ENCODE measurements at places on chromosomes 2 and 18. TPM values are rescaled to one million over a fixed set of nuclear protein-coding genes. Genes with fewer than 3 reads are reported as not detected.

- H3K27me3 ChIP-seq = no peaks in the 10 kb centered on the region
- H3K27ac ChIP-seq = peak overlapping the region; percentile 7
- peaks cover 33% of the 10 kb centered on the region for H3K4me1 ChIP-seq
- no peak for DNase-seq
- H3K36me3 ChIP-seq = no peaks in the 10 kb centered on the region
- no peak overlapping the region for H3K4me3 ChIP-seq
Measured at GRCh38 chr2:174024524-174025270, 59.5 kb upstream of the SP3 start.

- DNase-seq = no peak
- peaks cover 5% of the 10 kb centered on the region for H3K4me1 ChIP-seq
- H3K36me3 ChIP-seq = peaks cover 2% of the 10 kb centered on the region
- no peaks in the 10 kb centered on the region for H3K27me3 ChIP-seq
- H3K27ac ChIP-seq = no peak overlapping the region
Measured at GRCh38 chr2:61769093-61769675, 84.7 kb downstream of the FAM161A start.

The CCDC68 gene
- not detected for total RNA-seq

GRCh38 chr2:108485253-108485652 lies 36.2 kb downstream of the GCC2 start:
- no peaks in the 10 kb centered on the region for H3K27me3 ChIP-seq
- peaks cover 24% of the 10 kb centered on the region for H3K36me3 ChIP-seq
- no peak for DNase-seq

GRCh38 chr2:235762832-235763598 lies 269.2 kb downstream of the AGAP1 start:
- DNase-seq = no peak
- peaks cover 5% of the 10 kb centered on the region for H3K4me1 ChIP-seq
- no peaks in the 10 kb centered on the region for H3K27me3 ChIP-seq
- no peak overlapping the region for H3K27ac ChIP-seq
- H3K36me3 ChIP-seq = peaks cover 4% of the 10 kb centered on the region

DNA sequence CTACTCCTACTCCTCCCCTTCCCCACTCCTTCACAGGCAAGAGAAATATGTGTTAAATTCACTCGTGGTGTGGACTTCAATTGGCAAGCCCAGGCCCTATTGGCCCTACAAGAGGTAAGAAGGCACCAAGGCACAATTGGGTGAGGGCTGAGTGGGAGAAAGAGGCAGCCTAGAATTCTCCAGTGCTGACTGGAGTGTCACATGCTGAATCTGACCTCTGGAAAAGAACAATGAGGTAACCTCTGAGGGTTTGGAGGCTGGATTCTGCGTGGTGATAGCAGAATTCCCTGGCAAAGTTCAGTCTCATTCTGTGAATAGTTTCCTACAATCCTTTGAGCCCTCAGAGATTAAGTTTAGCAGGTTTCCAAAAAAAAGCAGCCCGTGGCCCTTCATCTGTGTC lies 6.9 kb downstream of the CENPA start:
- H3K4me1 ChIP-seq = peaks cover 33% of the 10 kb centered on the region
- DNase-seq = no peak
- H3K4me3 ChIP-seq = no peak overlapping the region
- H3K27me3 ChIP-seq = no peaks in the 10 kb centered on the region

- peaks cover 4% of the 10 kb centered on the region for H3K4me1 ChIP-seq
- no peak overlapping the region for H3K4me3 ChIP-seq
- no peak overlapping the region for H3K27ac ChIP-seq
- DNase-seq = no peak
- H3K27me3 ChIP-seq = no peaks in the 10 kb centered on the region
Measured at GRCh38 chr2:3972377-3972776, 269.0 kb downstream of the DCDC2C start.

DNA sequence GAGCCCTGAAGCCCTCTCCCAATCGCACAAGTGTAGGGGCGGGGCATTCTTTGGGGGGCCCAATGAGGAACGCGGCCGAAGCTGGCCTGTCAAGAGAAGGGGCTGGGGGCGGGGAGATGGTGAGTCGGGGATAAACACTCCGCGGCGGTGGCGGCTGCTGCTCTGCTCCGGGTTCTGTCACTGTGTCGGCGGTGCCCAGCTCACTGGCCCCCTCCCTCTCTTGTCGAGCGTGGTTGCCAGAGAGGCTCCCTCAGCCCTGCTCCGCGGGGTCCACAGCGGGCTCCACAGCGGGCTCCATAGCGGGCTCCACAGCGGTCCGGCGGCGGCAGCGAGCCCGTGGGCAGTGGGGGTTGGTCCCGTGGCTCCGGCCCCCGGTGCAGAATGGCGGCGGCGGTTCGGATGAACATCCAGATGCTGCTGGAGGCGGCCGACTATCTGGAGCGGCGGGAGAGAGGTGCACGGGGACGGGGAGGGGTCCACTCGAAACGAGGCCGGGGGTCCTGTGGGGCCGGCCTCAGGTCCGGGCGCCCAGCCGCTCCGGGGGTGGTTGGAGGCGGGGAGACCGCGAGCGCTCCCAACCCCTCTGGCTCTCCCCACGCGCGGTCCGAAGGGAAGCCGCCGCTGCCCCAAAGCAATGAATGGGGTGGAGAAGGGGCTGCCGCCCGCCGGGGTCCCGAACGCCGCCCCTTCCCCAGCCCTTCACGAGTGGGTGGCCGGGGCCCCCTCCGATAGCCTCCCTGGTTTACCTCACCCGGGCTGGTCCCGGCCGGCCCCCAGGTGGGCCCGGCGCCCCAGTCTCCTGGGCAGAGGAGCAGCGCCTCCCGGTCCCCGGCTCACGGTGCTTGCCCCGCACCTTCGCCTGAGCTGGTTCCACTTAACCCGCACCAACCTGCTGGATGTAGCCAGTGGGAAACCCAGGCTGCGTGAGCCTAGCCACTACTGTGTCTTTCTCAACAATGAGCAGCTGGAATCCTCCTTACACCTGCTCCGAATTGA lies at the start of gene MXD1:
MXD1 (plus strand) TSS at position 160 of the 996 bp plus-strand sequence; CDS start at position 382, 222 bp downstream.
- H3K27ac ChIP-seq = peak within 1 kb of the TSS; percentile 98
- peaks cover 16% of the 10 kb centered on the region for H3K4me1 ChIP-seq
- no peaks in the 10 kb centered on the region for H3K36me3 ChIP-seq
- peak within 1 kb of the TSS; percentile 96 for H3K4me3 ChIP-seq
- peaks cover 4% of the 10 kb centered on the region for H3K27me3 ChIP-seq

GRCh38 chr2:191688934-191689695 lies 11.2 kb downstream of the NABP1 start:
- no peak overlapping the region for H3K27ac ChIP-seq
- H3K4me3 ChIP-seq = no peak overlapping the region
- peaks cover 2% of the 10 kb centered on the region for H3K36me3 ChIP-seq

- peaks cover 37% of the 10 kb centered on the region for H3K4me1 ChIP-seq
- H3K27ac ChIP-seq = no peak overlapping the region
- H3K4me3 ChIP-seq = peak overlapping the region; percentile 95
- H3K27me3 ChIP-seq = peaks cover 32% of the 10 kb centered on the region
Measured at GRCh38 chr2:26849056-26849999, 1.4 kb downstream of the DPYSL5 start.

- no peak overlapping the region for H3K27ac ChIP-seq
- DNase-seq = no peak
- no peaks in the 10 kb centered on the region for H3K4me1 ChIP-seq
- H3K27me3 ChIP-seq = no peaks in the 10 kb centered on the region
- H3K36me3 ChIP-seq = no peaks in the 10 kb centered on the region
- H3K4me3 ChIP-seq = no peak overlapping the region
Measured at GRCh38 chr2:210604666-210605065, 48.3 kb downstream of the CPS1 start.

DNA sequence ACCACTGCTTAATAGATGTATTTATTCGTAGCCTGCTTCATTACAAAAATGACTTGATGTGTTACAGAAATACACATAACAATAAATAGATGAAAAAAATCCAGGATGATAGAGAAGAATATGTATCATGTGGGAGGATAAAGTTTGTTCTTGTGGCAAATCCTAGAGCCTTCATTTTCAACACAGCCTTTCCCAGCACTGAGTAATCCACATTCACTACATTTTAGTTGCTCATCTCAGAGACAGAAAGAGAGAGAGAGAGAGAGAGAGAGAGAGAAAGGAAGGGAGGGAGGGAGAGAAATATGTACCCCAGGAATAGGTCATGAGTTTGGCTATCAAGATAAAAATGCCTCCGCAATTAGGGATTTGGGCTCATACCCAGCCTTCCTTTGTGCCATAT lies 144.3 kb downstream of the RBMS1 start:
- no peak for DNase-seq
- H3K4me3 ChIP-seq = no peak overlapping the region
- H3K27ac ChIP-seq = no peak overlapping the region
- H3K4me1 ChIP-seq = peaks cover 1% of the 10 kb centered on the region

GRCh38 chr2:54551123-54551756 lies 95.1 kb downstream of the SPTBN1 start:
- no peaks in the 10 kb centered on the region for H3K27me3 ChIP-seq
- peaks cover 3% of the 10 kb centered on the region for H3K4me1 ChIP-seq
- H3K36me3 ChIP-seq = no peaks in the 10 kb centered on the region
- H3K27ac ChIP-seq = no peak overlapping the region
- DNase-seq = no peak

The HNMT gene
- 5.5 TPM for total RNA-seq

DNA sequence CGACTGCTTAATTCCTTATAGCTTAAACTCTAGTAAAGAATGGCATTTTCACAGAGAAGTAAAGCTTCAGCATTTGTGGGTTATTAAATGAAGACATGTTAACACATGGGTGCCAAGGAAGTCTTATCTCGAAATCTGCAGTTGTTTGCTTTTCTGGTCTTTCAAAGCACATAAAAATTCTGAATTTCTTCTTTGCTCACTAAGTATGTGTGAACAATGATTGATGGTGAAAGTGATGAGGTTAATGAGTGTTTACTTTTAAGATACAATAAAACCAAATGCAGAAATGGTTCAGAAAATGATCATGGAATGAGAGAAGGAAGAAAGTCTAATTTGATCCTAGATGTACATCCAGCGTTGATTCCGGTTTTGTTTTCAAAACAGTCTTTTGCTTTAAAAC lies 234.6 kb upstream of the RAB12 start:
- peaks cover 2% of the 10 kb centered on the region for H3K36me3 ChIP-seq
- no peak overlapping the region for H3K27ac ChIP-seq
- peaks cover 8% of the 10 kb centered on the region for H3K27me3 ChIP-seq
- DNase-seq = no peak

- H3K27me3 ChIP-seq = no peaks in the 10 kb centered on the region
- no peak overlapping the region for H3K4me3 ChIP-seq
- no peaks in the 10 kb centered on the region for H3K36me3 ChIP-seq
- no peak for DNase-seq
- H3K4me1 ChIP-seq = peaks cover 21% of the 10 kb centered on the region
- no peak overlapping the region for H3K27ac ChIP-seq
Measured at GRCh38 chr2:211084352-211084751, 528.0 kb downstream of the CPS1 start.

DNA sequence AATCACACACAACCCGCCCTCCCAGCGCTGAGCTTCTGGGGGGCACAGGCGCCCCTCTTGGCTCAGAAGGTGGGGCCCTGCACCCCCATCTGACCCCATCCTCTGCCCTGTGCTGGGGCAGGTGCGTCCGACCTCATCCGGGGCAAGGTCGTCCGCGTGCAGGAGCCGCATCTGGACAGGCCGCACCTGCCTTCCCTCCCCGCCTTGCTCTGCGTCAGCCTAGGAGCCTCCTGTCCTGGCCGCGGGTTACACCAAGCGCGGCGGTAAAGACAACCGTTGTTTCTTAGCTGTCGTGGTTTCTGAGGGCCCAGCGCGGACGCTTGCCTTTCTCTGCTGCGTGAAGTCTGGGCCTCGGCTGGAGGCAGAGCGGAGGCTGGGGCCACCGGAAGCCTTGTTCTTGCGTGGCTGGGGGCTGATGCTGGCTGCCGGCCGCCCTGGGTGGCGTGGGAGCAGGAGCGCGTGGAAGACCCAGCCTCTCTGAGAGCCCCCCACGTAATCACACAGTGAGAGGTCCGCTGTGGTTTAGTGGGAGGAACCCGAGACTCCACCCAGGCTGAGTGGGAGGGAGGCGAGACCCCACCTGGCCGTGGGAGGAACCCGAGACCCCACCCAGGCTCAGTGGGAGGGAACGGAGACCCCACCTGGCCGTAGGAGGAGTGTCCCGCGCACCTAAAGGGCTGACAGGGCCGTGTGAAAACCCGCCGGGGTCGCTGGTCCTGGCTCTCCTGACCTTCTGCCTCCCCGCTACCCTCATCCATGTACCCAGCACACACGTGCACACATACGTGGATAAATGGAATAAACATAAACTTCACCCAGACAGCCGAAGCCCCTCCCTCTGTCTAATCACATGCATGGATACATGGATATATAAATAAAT lies 51.8 kb downstream of the KCNG2 start:
- no peak overlapping the region for H3K4me3 ChIP-seq
- H3K27ac ChIP-seq = no peak overlapping the region
- DNase-seq = no peak
- no peaks in the 10 kb centered on the region for H3K4me1 ChIP-seq

The C2orf15 gene
- total RNA-seq = 0.23 TPM

GRCh38 chr2:36812196-36812595 lies 115.7 kb downstream of the VIT start:
- no peaks in the 10 kb centered on the region for H3K27me3 ChIP-seq
- DNase-seq = no peak
- no peak overlapping the region for H3K4me3 ChIP-seq
- H3K36me3 ChIP-seq = no peaks in the 10 kb centered on the region

- no peak overlapping the region for H3K4me3 ChIP-seq
- H3K36me3 ChIP-seq = peaks cover 6% of the 10 kb centered on the region
Measured at GRCh38 chr18:9787036-9787435, 78.9 kb downstream of the RAB31 start.

DNA sequence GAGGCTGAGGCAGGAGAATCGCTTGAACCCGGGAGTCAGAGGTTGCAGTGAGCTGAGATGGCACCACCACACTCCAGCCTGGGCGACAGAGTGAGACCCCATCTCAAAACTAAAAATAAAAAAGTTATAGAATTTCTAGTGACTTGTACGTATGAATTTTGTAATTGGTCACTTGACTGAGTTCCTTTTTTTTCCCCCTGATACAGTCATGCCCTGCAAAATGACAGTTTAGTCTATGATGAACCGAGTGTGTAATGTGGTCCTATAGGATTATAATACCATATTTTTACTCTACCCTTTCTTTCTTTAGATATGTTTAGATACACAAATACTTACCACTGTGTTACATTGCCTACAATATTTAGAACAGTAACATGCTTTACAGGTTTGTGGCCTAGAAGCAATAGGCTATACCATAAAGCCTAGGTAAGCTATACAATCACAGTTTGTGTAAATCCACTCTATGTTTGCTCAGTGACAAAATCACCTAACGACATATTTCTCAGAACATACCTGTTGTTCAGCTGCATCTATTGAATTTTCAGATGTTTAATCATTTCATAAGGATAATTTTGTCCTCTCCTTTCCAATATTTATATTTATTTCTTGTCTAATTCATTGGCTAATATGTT lies 25.4 kb downstream of the SOCS6 start:
- H3K4me1 ChIP-seq = peaks cover 5% of the 10 kb centered on the region
- H3K36me3 ChIP-seq = peaks cover 6% of the 10 kb centered on the region
- H3K27ac ChIP-seq = no peak overlapping the region

- H3K4me1 ChIP-seq = no peaks in the 10 kb centered on the region
- H3K27me3 ChIP-seq = peaks cover 13% of the 10 kb centered on the region
- no peaks in the 10 kb centered on the region for H3K36me3 ChIP-seq
- no peak overlapping the region for H3K4me3 ChIP-seq
- DNase-seq = no peak
Measured at GRCh38 chr2:67867735-67868134, 195.1 kb downstream of the C1D start.

GRCh38 chr2:238504181-238504931 lies 77.6 kb downstream of the ASB1 start:
- H3K4me3 ChIP-seq = no peak overlapping the region
- H3K36me3 ChIP-seq = no peaks in the 10 kb centered on the region
- no peak for DNase-seq
- H3K27ac ChIP-seq = no peak overlapping the region
- no peaks in the 10 kb centered on the region for H3K27me3 ChIP-seq
- H3K4me1 ChIP-seq = peaks cover 24% of the 10 kb centered on the region

The ANKRD62 gene
- total RNA-seq = not detected
